T-cell (primary cell): ENCODE measurements at places on chromosomes 6 and 20.

GRCh38 chr20:35515949-35516645 is 13.4 kb downstream of the C20orf173 start:
- no peaks in the 10 kb centered on the region for H3K27me3 ChIP-seq
- no peaks in the 10 kb centered on the region for H3K4me1 ChIP-seq
- DNase-seq: no peak
- no peak overlapping the region for H3K4me3 ChIP-seq

DNA sequence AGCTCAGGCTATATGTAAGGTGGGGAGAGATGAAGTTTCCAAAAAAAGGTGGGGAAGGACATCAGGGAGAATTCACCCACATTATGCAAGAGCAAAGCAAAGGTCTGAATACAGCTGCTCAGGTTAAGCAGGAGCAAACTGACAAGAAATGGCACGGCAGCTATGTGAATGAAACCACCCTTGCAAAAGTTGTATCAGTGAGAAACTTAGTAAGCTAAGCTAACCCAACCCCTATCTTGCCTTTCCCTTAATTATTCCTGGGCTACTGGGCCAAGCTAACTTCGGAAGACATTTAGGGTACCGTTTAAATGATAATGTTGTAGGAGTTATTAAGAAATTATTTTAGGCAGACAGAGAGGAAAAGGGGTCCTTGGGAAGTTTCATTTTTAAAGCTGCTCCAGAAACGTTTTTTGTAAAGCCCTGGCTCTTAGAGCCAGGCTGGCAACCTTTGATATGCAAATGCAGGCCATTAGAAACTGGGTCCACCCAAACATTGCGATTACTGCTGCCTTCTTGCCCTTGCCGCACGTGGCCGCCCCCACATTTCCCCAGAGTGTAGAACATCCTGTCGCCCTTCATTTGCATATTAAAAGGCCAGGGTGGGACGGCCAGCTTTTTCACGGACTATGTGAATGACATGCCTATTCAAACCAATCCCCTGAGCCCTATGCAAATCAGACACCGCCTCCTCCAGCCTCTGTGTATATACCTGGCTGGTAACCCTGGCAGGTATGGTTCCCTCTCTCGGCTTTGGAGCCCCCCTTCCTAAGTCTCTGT is 60.5 kb upstream of the SAMD5 start:
- no peaks in the 10 kb centered on the region for H3K27me3 ChIP-seq
- no peak overlapping the region for H3K27ac ChIP-seq
- no peaks in the 10 kb centered on the region for H3K4me1 ChIP-seq
- DNase-seq: no peak

DNA sequence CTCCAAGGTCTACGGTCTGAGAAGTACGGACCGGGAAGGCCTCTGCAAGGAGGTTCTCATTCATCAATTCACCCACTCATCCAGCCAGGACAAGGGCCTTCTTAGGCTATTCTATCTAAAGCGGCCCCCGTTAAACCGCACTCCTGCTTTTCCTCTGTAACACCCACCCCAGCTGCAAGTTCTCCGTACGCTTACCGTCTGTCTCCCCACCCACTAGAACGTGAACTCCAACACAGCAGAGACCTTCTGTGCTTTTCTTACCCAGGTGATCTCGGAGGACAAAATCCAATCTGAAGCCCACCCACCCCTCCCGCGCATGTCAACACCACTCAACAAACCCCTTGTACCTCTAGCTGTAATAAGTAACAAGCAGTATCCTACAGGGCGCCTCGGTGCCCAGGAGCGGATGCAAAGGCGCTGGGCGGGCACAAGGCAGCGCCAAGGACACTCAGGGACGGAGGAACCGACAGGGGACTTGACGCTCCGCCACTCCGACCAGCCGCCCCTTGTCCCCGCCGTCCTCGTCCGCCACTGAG is 351 bp downstream of the AURKA start:
- peak overlapping the region; percentile 66 for H3K4me3 ChIP-seq
- H3K27ac ChIP-seq: peak overlapping the region; percentile 89
- H3K36me3 ChIP-seq: peaks cover 2% of the 10 kb centered on the region
- H3K27me3 ChIP-seq: no peaks in the 10 kb centered on the region

DNA sequence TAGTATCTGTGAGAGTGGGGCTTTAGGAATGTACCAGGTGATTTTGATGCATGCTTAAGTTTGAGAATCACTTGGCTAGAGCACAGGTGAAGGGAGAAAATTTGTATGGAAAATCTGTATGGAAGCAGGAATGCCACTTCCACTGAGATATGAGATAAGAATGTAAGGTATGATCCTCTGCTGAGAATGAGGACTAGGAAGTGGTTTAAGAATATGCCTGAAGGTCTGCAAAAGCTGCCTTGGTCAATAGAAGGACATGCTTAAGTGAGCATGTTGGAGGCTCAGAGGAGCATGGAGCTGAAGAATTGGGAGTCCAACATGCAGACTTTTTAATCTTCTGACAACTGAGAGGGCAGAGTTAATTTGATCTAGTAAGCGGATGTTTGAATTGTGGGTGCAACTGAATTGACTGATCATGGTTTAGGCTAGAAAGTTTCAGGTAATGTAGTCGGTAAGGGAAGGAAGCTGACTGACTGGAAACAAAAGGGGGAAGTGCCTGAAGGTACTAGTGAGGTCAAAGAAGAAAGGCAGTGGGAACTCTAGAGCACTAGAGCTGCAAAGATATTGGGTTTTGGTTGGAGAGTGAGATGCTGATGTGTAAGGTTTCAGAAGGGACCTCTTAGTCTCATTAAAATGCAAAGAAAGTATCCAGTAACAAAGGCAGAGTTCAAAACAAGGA is 28.6 kb upstream of the NOTCH4 start:
- H3K36me3 ChIP-seq: no peaks in the 10 kb centered on the region
- H3K4me1 ChIP-seq: peaks cover 2% of the 10 kb centered on the region
- H3K4me3 ChIP-seq: no peak overlapping the region
- no peaks in the 10 kb centered on the region for H3K27me3 ChIP-seq

DNA sequence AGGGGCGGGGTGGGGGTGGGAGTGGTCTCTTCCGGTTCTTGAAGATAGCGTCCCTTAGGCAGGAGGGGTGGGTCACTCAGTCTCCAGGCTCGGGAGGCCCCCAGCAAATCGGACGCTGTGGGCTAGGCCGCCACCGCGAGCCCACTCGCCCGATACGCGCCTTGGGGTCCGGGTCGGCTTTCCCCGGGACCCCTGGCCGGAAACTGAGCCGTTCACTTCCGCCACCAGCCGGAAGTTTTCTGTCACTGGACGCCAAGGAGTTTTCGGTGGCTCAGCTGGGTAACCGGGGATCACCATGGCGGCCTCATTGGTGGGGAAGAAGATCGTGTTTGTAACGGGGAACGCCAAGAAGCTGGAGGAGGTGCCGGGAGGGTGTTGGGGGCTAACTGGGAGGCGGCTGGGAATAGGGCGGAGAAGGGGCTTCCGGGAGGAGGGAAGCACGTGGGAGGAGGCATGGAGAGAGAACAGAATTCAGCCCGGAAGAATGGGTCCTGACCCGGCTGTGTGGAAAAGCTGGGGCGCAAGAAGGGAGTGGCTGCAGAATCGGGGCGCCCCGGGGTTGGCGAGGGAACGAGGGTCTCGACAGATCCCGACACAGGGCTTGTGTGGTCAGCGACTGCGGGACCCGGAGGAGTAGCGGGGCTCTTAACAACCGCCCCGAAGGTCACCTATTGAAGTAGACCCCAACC is at the start of gene ITPA:
TSS of gene ITPA (plus strand) at position 242 of the 689 bp plus-strand sequence. CDS start at position 296, 54 bp downstream.
- peak within 1 kb of the TSS; percentile 80 for H3K27ac ChIP-seq
- H3K4me3 ChIP-seq: peak within 1 kb of the TSS; percentile 69
- no peak for DNase-seq
- H3K4me1 ChIP-seq: peaks cover 24% of the 10 kb centered on the region
- no peaks in the 10 kb centered on the region for H3K36me3 ChIP-seq
- no peaks in the 10 kb centered on the region for H3K27me3 ChIP-seq

GRCh38 chr6:154931711-154932424 is 63.2 kb upstream of the TIAM2 start:
- H3K36me3 ChIP-seq: no peaks in the 10 kb centered on the region
- H3K4me1 ChIP-seq: no peaks in the 10 kb centered on the region
- H3K27me3 ChIP-seq: no peaks in the 10 kb centered on the region
- no peak overlapping the region for H3K4me3 ChIP-seq
- no peak for DNase-seq
- no peak overlapping the region for H3K27ac ChIP-seq

- no peaks in the 10 kb centered on the region for H3K27me3 ChIP-seq
- no peaks in the 10 kb centered on the region for H3K4me1 ChIP-seq
- H3K4me3 ChIP-seq: no peak overlapping the region
- no peak for DNase-seq
- no peaks in the 10 kb centered on the region for H3K36me3 ChIP-seq
These were observed 140.7 kb downstream of the FUT9 start for GRCh38 chr6:96156425-96156824.

- no peak overlapping the region for H3K4me3 ChIP-seq
- H3K36me3 ChIP-seq: no peaks in the 10 kb centered on the region
- peaks cover 2% of the 10 kb centered on the region for H3K4me1 ChIP-seq
These were observed 19.7 kb downstream of the GMDS start for GRCh38 chr6:2225422-2226392.

DNA sequence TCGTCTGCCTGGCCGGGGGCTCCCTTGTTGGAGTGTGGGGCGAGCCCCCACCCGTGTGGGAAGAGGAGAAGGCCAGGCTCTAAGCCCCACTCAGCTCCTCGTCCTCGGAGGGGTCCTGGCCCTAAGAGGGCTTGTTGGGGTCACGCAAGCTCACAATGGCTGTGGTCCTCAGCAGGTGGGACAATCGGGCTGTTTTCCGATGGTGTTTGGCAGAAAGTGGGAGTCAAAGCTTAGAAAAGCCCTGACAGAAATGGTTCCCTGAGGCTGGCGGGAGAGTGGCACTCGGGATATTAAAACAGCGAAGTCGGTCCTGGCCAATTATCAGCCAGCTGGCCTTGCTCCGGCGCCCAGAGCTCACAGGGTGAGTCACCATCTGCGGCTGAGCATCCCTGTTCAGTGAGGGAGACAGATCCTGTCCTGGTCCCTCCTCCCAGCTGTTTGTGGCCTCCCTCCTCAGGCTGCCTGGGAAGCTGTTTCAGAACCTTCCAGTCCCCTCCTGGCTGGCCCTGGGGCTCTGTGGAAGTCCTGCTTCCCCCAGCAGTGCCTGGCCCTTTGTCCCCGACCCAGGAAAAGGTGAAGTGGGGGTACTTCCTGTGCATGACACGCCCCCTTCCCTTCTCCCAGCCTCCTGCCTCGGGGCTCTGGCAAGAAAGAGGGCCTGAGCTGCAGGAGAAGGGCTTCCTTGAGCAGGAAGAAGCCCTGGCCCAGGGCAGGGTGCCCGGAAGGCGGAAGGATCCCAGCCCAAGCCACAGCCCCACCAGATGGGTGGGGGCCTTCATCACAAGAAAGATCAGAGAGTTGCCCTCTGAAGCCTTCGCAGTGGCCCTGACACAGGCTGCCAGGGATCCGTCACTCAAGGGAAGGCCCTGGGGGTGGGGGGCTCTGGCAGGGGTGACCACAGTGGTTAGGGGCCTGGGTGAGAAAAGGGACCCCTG is 53.6 kb upstream of the BHLHE23 start:
- H3K4me3 ChIP-seq: no peak overlapping the region
- H3K27ac ChIP-seq: no peak overlapping the region
- no peaks in the 10 kb centered on the region for H3K36me3 ChIP-seq
- DNase-seq: no peak
- no peaks in the 10 kb centered on the region for H3K27me3 ChIP-seq

DNA sequence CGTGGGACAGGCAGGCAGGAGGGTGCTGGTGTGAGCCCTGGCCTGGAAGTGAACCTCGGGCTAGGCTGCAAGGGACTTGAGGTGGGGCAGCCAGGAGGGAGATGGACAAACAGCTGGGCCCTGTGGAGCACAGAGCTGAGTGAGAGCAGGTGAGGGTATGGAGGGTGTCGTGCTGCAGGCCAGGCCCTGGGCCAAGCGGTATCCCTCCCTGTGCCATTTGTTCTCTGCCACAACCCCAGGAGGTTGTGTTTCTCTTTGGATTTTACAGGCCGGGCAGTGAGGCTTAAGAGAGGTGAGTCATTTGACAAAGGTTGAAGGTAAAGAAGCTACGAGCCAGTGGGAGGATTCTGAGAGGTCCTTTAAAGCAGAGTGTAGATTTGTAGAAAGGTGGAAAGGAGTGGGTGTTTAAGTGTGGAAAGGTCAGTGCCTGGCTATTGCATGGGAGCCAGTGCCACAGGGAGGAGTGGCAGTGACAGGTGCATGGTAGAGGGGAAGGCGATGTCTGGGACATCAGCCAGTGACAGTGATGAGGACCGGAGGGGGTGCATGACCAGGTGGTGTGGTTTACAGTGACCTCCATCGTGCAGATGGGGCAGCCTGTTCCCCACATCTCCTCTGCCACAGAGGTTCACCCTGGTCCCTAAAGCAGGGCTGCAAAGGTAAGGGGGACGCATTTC is 39.8 kb downstream of the GMPR start:
- H3K27ac ChIP-seq: no peak overlapping the region
- no peaks in the 10 kb centered on the region for H3K4me1 ChIP-seq
- H3K4me3 ChIP-seq: no peak overlapping the region
- H3K27me3 ChIP-seq: no peaks in the 10 kb centered on the region

GRCh38 chr6:74605922-74606581 is 599.8 kb downstream of the COL12A1 start:
- no peak overlapping the region for H3K27ac ChIP-seq
- DNase-seq: no peak
- H3K36me3 ChIP-seq: no peaks in the 10 kb centered on the region
- H3K4me3 ChIP-seq: no peak overlapping the region
- no peaks in the 10 kb centered on the region for H3K27me3 ChIP-seq
- no peaks in the 10 kb centered on the region for H3K4me1 ChIP-seq

GRCh38 chr6:151075527-151075926 is 164.2 kb upstream of the AKAP12 start:
- H3K27me3 ChIP-seq: no peaks in the 10 kb centered on the region
- no peak overlapping the region for H3K27ac ChIP-seq
- no peaks in the 10 kb centered on the region for H3K4me1 ChIP-seq
- H3K4me3 ChIP-seq: no peak overlapping the region
- no peak for DNase-seq
- no peaks in the 10 kb centered on the region for H3K36me3 ChIP-seq

DNA sequence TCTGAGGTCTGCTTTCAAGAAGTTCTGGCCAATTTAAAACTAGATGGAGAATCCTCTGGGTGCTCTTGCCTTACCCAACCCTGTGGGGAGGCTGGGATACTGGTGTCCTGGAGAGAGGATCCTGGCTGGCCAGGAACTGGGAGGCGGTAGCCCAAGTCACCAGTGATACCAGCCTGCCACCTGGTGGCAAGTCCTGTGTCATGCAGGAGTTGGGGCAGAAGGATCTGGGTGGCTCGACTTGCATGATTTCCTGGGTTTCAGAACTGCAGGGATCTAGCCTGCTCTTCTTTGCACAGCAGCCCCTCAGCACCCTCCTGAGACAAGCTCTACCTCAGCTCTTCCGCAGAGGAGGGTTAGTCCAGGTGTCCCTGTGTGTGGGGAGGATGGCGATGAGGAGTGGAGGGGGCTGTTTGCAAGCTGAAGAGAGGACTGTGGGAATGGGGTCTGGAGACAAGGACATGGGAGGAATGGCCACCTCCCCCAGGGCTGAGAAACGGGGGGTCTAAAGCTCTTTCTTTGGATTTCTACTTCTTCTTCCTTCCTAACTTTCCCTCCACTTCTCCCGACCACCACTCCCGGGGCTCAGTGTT is 4.2 kb downstream of the KCNK17 start:
- no peaks in the 10 kb centered on the region for H3K4me1 ChIP-seq
- DNase-seq: peak; percentile 36
- no peak overlapping the region for H3K27ac ChIP-seq
- no peaks in the 10 kb centered on the region for H3K36me3 ChIP-seq
- peaks cover 42% of the 10 kb centered on the region for H3K27me3 ChIP-seq

GRCh38 chr20:59748619-59749191 is 144.4 kb downstream of the PHACTR3 start:
- H3K4me3 ChIP-seq: no peak overlapping the region
- no peaks in the 10 kb centered on the region for H3K4me1 ChIP-seq
- DNase-seq: no peak
- H3K36me3 ChIP-seq: no peaks in the 10 kb centered on the region

GRCh38 chr20:9294041-9294440 is 220.3 kb upstream of the LAMP5 start:
- no peak overlapping the region for H3K4me3 ChIP-seq
- H3K27me3 ChIP-seq: no peaks in the 10 kb centered on the region
- H3K4me1 ChIP-seq: no peaks in the 10 kb centered on the region
- H3K36me3 ChIP-seq: no peaks in the 10 kb centered on the region
